Stimulated activated CD8-positive, alpha-beta memory T cell treated with anti-CD3 and anti-CD28 coated beads, Interleukin-4, amount 100 ng/mL, for 1 hour (primary cell): ENCODE measurements at places on chromosomes 6 and 20.

DNA sequence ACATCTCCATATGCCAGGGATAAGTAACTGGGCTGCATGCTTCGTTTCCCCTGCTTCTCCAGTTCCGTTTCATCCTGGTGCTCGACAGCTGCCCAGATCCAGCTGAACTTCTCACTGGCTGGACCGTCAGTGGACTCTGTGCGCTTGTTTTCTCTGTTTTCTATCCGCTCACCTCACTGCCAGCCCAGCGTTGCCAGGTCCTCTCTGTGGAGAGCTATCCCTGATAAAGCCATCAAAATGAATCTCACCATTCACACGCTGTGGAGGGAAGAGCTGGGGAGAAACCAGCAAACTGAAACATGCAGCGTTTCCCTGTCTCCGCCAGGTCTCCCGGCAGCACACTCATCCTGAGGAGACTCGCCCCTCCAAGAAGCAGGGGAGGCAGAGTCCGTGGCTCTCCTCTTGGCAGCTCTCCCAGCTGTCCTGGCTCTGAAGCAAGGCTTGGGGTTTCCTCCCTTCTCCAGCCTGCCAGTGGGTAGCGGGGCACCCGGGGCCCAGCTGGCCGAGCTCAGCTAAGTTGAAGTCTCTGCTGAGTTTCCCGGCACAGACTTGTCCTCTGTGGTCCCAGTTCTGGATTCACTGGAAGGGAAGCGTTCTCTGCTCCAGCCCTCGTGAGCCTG is 160.9 kb downstream of the DTNBP1 start:
- no peak for DNase-seq

DNA sequence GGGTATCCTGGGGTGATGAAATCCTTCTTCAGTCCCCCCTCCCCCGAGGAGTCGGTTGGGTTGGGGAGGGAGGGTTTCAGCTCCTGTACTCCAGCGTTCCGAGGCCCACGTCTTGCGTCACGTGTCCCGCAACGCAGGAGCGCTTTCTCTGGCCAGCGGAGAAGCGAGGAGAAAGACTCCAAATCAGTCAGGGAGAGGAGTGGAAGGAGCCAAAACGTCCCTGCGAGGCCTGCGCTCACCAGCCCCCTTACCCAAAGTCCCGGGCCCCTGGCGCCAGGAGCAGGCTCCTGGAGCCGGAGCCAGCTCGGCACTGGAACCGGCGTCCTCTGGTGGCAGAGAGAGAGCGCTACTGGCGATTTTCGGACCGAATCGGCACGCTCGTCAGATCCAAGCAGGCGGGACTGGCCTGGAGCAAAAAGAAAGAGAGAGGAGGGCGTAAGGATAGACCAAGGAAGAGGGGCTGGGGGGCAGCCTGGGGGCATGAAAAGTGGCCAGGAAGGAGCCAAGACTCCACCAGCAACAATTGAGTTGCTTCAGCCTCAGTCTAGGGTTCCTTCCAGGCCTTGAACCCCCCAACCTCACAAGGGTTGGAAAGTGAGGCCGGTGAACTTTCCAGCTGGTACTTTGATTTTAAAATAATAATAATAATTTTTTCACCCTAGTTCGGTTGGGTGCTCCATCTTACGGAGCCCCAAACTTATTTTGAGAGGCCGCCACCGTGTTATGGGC is at the start of gene GNAS:
Gene GNAS, plus strand, starts transcription at position 174 of the 729 bp plus-strand sequence.
- no peak for DNase-seq

DNA sequence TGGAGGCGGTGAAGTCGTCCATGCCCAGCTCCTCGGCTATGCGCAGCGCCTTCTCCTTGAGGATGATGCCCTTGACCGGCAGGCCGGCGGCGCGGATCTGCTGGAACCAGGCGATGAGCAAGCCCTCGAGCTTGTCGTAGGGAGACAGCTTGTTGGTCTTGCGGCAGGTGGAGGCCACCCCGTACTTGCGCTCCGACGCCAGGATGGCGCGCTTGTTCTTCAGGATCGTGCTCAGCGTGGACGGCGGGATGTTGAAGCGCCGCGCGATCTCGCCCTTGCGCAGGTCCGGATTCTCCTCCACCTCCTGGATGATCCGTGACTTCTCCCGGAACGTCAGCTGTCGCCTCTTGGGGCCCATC is 435 bp downstream of the CENPB start:
- DNase-seq = no peak

- DNase-seq = no peak
These were observed 97.9 kb downstream of the MAFB start for GRCh38 chr20:40591119-40591518.
